ENCODE measurements at places on chromosomes 6 and 20.

DNA sequence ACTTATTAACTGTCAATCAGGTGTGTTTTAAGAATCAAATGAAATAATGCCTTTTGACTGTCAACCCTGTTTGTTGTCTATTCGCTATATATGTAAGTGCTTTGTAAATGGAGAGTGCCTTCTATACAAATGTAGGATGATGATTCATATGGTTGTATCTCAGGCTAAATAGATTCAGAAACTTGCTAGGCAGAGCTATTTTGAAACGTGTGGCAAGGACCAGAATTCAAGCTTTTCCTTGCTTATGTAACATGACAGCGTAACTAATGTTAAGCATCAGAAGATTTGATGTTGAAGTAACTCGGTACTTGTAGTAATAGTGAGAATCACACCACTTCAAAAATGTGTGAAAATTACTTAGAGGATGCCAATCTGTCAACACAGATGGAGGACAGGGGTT is 3.4 kb downstream of the OGFRL1 start:
- DNase-seq = no peak

DNA sequence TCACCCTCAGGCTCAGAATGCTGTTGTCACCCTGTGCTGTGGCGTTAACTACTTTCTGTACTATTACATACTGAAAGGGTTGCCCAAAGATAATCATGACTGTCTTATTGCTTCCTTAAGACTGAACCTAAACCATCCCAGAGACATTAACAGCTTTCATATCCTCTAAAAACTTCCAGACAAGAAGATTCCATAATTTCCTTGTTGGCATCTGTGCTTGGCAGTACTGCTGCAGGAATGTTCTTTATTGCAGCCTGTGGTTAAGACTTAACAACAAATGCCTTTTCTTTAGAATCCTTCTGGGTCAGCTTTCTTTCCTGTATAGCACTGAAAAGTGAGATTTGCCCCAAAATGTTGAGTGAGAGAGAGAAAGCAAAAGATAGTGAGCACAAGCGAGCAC is 109.7 kb downstream of the GJA10 start:
- no peak for DNase-seq

- DNase-seq = no peak
Observed at GRCh38 chr6:37068356-37069270, 63.2 kb downstream of the FGD2 start.

DNA sequence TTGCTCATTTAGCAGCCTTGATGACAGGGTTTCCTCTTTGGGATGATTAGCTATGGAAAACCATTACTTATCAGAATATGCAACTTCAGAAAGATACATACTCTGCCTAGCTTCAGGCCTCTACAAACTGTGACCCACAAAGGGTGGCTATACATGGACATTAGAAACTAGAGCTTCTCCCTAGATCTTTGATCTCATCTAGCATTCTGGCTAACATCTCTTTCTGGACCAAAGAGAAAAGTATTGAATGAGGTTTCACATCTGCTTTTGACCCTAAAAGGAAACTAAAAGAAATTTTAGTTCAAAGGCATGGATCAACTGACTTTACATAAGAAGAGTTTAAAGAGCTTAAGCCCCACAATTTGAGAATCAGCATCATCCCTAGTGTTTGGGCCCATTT is 12.4 kb upstream of the HMGN3 start:
- DNase-seq = peak; percentile 43

- no peak for DNase-seq
Observed at GRCh38 chr6:168086616-168087015, 7.6 kb upstream of the FRMD1 start.

Measured in Karpas-422 (cell line).